ENCODE measurements at places on chromosomes 11 and 22.

- no peak for DNase-seq
These were observed 8.4 kb downstream of the CYTH4 start for GRCh38 chr22:37290737-37291136.

- DNase-seq = peak; percentile 97
These were observed 36.9 kb upstream of the LINC01488 start for GRCh38 chr11:69444381-69445130.

DNA sequence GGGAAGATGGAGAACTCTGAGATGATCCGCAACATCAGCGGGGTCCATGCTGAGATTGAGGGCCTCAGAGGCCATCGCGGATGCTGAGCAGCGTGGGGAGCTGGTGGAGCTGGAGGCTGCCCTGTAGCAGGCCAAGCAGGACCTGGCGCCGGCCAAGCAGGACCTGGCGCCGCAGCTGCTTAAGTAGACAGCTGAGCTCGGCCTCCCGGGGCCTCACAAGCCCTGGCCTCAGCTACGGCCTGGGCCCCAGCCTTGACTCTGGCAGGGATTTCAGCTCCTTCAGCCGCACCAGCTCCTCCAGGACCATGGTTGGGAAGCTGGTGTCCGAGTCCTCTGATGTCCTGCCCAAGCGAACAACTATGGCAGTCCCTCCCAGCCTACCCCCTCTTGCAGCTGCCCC lies 7.3 kb upstream of the RNASEH2C start:
- DNase-seq = no peak

DNA sequence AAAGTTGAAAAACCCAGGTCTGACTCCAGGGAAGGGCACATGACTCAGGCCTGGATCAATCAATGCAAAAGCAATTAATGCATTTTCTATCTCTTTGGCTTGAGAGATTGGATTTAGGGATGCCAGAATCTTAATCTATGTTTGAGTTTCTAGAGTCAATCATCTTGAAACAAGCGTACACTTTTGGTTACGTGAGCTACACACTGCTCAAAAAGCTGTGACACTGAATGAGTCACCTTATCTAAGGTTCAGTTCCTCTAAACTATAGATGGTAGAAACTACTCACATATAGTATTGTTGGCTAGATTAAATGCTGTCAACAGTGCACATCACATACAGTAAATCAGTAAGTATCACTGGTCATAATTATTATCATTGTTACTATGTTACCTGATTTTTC lies 24.2 kb downstream of the MRE11 start:
- no peak for DNase-seq

DNA sequence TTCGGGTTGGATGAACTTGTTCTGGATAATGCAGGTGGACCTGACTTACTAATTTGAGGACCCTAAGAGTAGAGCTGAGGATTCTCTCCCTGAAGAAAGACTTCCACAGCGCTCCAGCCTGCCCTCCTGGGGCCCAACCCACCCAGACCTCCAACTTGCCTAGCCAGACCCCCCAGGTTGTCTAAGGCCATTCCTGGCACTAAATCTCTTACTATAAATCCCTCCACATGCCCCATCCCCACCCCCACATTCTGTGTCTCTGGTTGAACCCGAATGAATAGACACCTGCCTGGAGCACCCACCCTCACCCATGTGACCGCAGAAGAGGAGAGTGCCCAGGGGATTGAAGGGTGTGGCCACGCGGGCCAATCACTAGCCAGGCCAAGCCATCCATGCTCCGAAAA lies 1480.0 kb downstream of the TBC1D22A start:
- DNase-seq = no peak

- no peak for DNase-seq
These were observed 9.3 kb downstream of the SHISA8 start for GRCh38 chr22:41905411-41906202.

DNA sequence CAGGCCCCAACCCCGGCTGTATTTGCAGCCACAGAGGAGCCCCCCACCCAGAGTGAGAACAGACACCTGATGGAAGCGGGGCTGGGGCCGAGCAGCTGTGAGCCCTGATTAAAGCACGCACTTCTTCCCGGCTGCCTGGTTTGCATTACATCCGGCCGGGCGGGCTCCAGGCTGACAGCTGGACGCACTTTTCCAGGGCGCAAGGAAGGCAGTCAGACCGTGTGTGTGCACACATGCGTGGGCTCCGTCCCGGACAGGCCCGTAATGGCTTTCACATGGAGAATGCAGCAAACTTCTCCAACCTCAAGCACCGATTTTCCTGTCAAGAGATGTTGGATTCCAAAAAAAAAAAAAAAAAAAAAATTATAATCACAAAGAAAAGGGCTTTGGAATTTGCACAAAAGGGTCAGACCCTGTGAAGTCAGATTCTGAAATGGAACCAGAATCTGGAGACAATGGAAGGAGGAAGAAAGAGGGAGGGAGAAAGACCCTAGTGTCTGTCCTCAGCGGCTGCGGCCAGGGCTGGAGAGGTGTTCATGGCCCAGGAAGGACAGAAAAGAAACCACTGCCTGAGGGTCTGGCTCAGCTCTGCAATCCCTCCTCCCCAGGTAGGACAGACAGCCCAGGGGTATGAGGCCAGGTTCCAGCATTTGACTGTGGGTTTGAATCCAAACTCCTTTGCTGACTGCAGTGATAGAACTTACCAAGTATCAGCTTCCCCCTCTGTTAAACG lies 365.5 kb downstream of the MN1 start:
- DNase-seq = peak; percentile 58

- peak; percentile 74 for DNase-seq
These were observed 85.9 kb downstream of the SBF2 start for GRCh38 chr11:10208131-10208575.
